Foreskin keratinocyte (primary cell): ENCODE measurements at places on chromosomes 12 and 14. TPM values are rescaled to one million over a fixed set of nuclear protein-coding genes. Genes with fewer than 3 reads are reported as not detected.

Gene DPY19L2
- polyA plus RNA-seq, result 0.71 and 0.77 TPM in 2 replicates

- DNase-seq, result no peak
Observed at GRCh38 chr12:55742719-55743405, at the start of gene GDF11. TSS of gene GDF11 (plus strand) at chr12:55743122. CDS start at chr12:55743317, 195 bp downstream.

GRCh38 chr12:19834592-19834991 is 395.3 kb downstream of the AEBP2 start:
- DNase-seq, result no peak

DNA sequence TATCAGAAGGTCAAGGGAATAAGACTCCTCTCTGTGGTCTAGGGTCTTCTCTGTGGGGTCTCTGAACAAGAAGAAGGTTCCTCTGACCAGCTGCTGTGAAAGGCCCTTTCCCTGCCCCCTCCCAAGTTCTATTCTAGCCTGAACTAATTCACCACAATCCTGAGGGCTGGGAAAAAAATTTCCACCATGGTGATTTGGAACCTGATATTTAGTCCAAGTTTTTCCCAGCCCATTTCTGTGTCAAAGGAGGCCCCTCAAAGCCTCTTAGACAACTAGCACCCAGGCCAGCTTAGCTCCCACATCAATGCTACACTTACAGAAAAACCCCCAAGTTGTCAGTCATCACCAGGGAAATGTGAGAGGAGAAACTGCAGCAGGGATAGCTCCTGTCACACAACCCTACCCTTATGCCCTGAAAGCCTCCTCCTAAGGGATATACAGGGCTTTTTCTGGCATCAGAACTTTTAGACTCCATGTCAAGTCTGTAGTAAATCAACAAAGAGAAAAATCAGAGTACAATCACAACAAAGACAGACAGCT is 4.5 kb downstream of the FMNL3 start:
- DNase-seq, result no peak

GRCh38 chr12:96136161-96136560 is 58.0 kb upstream of the ELK3 start:
- DNase-seq, result no peak

DNA sequence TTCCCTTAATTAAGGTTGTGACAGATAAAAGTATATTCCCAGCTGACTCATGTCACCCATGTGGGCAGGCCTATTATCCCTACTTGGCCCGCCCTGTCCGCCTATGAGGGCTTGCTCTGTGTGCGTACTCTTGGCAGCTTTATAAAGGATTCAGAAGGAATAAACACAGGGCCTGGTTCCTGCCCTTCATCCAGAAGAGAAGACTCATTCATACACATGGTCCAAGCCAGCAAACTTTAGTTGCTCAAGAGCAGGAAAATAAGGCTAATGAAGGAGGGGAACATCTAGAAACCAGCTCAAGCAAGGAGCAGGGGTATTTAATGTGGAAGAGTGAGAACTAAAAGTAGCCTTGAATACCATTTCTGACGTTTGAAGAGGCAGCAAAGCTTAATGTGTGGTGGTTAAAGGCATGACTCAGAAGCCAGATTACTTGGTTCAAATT is 141.9 kb downstream of the CRADD start:
- DNase-seq, result no peak
